Mucosa of descending colon (tissue), 3 donors: ENCODE measurements at places on chromosomes 4 and X. TPM values are rescaled to one million over a fixed set of nuclear protein-coding genes. Genes with fewer than 3 reads are reported as not detected.

DNA sequence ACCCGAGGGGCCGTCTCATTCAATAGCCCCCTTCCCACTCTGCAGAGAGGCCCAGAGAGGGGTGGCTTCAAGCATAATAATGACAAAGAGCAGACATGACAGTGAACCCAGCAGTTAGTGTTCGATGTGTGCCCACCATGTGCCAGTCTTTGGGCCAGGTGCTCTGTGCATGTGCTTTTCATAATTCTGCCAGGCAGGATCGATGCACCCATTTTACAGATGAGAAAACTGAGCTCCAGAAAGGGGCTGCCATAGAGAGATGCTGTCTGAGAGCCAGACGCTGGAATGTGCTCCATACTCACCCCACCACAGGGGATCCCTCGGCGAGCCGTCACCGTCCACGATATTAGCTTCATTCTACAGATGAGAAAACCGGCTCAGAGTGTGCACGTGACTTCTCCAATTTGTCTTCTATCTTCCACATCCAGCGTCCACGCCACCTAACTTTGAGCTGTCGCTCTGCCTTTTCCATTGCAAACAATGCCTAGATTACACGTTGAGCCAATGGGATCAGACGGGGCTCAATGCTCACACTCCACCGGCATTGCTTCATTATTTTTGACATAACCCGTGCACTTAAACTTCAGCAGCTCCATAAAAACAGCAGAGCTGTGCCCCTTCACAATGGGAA, 8.2 kb downstream of the ADRA2C start:
- DNase-seq = no peak

Gene FOXP3
- total RNA-seq = not detected

Gene SPANXD
- not detected for total RNA-seq

DNA sequence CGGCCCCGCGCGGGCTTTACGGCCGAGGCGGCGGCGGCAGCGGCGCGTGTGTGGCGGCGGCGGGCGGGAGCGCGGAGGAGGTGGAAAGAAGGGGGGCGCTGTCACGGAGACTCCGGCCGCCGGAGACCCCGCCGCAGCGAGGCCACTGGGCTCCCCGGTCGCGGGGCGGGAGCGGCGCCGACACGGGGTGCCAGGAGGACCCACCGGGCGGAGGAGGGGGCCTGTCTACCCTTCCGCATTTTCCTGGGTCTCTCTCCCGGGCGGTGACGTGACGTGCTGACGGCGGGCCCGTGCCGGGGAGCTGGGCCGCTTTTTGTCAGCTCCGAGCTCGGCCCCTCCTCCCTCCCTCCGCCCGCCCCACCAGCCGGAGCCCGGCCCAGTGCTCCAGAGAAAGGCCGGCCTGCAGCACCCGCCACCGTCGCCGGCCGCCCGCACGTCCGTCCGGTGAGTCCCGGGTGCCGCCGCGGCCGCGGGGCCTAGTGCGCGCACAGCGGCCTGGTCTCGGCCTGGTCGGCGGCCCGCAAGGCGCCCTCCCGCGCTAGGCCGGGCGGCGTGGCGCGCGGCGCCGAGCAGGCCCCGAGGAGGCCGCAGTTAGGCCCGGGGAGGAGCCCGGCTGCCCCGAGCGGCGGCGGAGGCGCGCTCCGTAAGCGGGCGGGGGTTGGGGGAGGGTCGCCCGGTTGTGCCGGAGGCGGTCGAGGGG, at the start of gene ZFX:
Gene ZFX (plus strand): TSS at position 379 of the 700 bp plus-strand sequence. CDS start 23,014 bp downstream, outside the sequence.
- DNase-seq = peak; percentile 79

Gene ELOVL6
- 59.8 TPM for total RNA-seq

DNA sequence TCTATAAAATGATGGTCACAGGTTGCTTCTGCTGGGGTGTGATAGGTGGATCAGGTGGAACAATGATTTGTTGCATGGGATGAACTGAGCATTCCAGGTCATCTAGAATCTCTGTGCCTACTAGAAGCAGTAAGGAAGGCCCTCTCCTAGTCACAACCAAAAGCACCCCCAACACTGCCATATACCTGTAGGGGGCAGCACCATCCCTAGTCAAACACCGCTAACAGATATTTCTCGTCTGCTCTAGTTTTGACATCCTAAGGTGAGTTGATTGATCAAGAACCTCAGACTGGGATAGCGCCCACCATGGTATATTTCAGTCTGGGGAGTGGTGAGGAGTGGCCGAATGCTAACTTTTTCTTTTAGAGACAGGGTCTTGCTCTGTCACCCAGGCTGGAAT, 160.2 kb downstream of the NHS start:
- no peak for DNase-seq

Gene ARX
- total RNA-seq = 0.63 TPM

GRCh38 chr4:2291705-2292645, 30.1 kb upstream of the MXD4 start:
- no peak for DNase-seq

Gene SERTM2
- total RNA-seq = 0.66 TPM

GRCh38 chrX:14753441-14753840, 119.4 kb downstream of the FANCB start:
- no peak for DNase-seq

GRCh38 chr4:95839891-95840290, at the start of gene PDHA2:
Gene PDHA2, plus strand, starts transcription at chr4:95840093. Its CDS starts 58 bp downstream, at chr4:95840151.
- no peak for DNase-seq

Gene SOX3
- total RNA-seq = not detected

DNA sequence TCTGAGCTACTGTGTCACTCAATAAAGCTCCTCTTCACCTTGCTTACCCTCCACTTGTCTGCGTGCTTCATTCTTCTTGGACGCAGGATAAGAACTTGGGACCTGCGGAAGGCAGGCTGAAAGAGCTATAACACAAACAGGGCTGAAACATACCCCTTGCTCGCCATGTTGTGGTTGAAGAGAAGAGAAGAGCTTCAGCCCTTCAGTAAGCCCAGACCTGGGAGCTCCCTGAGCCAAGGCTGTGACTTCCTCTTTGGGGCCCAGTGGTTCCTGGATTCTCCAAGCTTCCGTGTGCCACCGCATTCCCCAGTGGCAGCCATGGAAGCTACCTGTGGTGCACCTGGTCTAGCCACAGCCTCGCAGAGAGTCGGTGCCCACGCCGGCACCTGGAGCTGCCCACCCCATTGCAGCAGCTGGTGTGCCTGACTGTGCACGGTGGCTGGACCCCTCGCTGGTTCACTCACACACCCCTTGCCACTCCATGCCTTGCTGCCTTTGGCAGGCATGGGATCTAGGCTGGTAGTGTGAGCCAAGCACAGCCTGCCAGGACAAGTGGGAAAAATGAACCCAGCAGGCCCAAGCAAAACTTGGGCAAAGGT, 160.6 kb downstream of the EVC2 start:
- no peak for DNase-seq

GRCh38 chr4:158624889-158625478, 46.7 kb downstream of the C4orf46 start:
- DNase-seq = peak; percentile 40

Gene POLN
- total RNA-seq = 4.6 TPM

DNA sequence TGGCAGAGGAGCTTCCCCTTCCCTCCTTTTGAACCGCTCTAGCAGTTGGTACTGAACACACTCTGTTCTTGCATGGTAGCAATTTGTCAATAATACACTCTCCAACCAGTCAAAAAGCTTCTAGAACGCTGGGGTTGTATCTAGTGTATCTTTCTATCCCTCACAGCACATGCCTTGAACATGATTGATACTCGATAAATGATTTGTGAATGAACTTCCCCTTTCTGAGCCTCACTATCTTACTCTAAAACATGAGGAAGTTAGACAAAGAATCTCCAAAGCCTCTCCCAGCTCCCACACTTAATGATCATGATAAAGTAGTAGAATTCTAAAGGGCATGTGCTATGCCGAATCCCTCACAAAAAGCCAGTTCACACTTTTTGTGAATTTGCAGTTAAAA, 64.4 kb downstream of the DLG3 start:
- no peak for DNase-seq

Gene CXCL1
- total RNA-seq = 3.2 TPM

GRCh38 chr4:138609943-138610350, 367.8 kb upstream of the SLC7A11 start:
- no peak for DNase-seq

Gene TLL1
- total RNA-seq = 4.8 TPM

Gene C1QTNF7
- total RNA-seq = 13.0 TPM

GRCh38 chrX:13470685-13470977, 98.8 kb upstream of the EGFL6 start:
- no peak for DNase-seq

Gene STIM2
- total RNA-seq = 32.4 TPM

Gene SSX2B
- not detected for total RNA-seq

- DNase-seq = peak; percentile 38
Measured at GRCh38 chr4:53908661-53909078, 155.7 kb downstream of the CHIC2 start.

Gene TLR8
- total RNA-seq = 2.3 TPM

DNA sequence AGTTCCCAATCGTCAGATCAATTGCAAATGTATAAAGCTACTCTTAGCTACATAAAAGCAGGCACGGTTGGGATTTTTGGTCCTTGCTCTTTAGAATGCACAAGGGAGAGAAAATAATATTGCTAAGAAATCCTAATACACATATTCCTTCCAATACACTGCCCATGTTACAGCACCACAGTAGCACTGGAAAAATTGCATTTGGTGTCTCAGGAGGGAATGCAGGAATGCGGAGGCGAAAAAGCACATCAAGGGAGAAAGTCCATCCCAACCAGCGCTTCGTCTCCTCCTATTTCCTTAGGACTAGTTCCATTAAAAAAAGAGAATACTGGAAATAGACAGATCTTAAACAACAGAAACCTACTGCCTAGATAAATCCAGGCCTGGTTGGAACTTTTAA, 23.9 kb downstream of the ADGRA3 start:
- DNase-seq = no peak

GRCh38 chr4:86569103-86569870, 24.8 kb upstream of the PTPN13 start:
- DNase-seq = no peak

Gene DDX53
- total RNA-seq = not detected

GRCh38 chr4:185280608-185281007, 71.2 kb downstream of the SNX25 start:
- DNase-seq = no peak

- DNase-seq = no peak
Measured at GRCh38 chrX:135200297-135200696, 29.1 kb upstream of the CT55 start.

GRCh38 chr4:101853691-101854090, 63.2 kb downstream of the BANK1 start:
- DNase-seq = no peak

GRCh38 chr4:55446578-55446922, 50.8 kb downstream of the TMEM165 start:
- no peak for DNase-seq

Gene TMEM35A
- 3.0 TPM for total RNA-seq

DNA sequence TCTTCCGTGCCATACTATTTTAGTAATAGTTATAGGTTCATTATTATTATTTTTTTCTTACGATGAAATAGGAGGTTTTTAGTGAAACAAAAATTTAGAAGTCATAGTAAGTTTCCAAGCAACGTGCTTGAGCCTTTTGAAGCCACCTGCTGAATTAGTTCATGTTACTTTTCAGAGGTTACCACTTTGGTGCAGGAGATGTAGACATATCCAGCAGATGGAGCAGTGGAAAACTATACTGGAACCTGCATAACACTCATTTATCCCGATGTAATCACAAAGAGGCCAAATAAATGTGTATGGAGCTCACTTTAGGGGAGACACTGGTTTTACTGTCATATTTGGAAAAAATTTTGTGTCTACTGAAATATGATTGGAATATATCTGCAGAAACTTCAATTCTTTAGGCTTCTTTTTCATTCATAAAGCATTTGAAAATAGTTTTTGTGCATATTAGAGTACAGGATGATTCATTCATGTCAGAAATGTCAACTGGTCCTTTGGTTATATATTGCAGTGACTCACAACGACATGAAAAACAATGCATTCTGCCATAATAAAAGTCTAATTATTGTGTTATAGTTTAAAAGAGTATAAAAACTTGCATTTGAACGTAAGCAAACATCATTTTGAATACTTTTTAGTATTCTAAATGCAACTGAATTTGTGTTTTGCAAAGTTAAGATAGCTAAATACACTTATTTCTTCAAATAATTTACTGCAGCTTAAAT, 2182.9 kb upstream of the TENM3 start:
- DNase-seq = no peak

DNA sequence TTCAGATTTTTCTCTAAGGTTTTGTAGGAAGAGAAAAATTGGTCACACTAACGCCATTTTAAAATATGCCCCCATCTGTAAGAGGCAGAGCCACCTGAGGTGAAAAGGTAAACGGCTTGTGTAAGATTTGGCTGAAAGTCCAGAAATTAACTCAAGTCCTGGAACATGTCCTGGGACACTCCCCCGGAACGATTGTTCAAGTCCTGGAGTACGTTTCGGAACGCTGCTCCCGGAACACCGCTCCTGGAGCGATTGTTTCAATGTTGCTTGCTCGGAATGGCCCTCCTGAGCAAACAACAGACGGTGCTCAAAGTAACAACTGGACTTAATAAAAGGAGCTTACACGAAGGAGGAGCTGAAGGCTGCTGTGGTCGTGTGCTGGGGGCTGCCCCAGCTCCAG, 796.5 kb upstream of the SLIT2 start:
- DNase-seq = no peak

DNA sequence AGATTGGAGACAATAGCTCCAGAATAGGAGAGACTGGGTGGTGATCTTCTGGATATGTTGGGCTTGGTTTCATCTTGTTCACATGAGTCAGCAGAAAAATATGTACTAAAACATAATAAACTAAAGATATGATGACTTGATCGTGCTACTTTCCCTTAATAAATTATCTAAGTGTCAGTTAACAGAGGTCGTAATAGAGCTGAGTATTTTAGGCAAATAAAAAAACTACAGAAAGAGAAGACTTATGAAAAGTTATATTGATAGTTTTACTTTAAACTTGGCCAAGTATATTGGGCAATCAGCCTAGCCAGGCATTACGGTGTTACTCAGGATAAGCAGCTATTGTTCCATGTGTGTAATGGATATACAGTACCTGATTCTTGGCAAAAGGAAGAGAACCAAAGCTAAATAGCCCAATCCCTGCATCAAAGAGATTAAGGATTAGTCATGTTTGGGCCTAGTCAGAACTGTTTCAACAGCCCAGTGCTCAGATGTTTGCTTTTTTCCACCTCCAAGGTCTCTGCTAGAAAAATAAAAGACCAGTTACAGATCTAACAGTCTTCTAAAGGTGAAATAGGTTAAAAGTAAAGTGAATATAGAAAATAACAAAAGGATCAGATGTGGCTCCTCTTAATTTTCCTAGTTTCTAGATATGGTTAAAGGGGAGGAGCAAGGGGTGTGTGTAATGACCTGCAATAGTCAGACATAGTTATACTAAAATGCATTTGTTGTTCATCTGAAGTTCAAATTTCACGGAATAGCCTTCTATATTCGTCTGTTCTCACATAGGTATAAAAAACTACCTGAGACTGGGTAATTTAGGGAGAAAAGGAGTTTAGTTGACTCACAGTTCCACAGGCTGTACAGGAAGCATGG, 262.6 kb downstream of the ADGRL3 start:
- DNase-seq = no peak

Gene CCSER1
- 32.4 TPM for total RNA-seq

GRCh38 chrX:16547644-16548043, 102.3 kb upstream of the S100G start:
- DNase-seq = no peak

DNA sequence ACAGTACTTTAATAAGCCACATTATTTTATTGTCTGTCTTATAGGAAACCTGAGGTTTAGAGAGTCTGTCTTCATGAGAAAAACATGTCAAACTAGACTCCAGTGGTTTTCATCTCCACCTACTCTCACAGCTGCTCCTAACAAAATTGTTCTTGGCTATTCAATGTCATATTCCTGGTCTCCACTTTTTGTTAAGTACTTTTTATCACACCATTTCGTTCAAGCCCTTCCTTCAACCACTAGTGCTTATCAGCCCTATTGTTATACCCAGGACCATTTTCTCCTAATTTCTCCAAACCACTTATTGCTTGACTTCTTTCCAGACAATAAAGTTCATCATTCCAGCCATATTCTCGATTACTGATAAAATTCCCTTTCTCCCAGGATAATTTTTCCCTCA, 1674.3 kb upstream of the AGA start:
- no peak for DNase-seq
